ENCODE measurements at places on chromosomes 1 and 21.
A peak's percentile ranks its signal among the peaks of the same experiment; 100 is the strongest.

DNA sequence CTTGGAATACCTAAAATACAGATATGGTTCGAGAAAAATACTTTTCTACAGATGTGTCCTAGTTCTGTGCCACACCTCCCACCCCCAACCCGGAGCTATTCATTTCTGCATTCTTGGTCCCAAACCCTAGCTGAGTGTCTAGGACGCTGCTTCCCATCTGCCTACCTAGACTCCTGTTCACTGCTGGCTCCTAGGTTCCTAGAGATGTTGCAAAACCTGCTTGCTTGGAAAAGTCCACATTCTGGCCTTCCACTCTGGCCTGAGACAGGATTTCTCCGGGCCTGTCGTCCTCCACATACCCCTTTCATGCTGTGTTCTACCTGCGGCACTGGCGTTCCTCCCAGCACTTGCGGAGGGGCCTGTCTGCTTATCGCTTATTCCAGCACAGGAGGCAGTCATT, 165.8 kb upstream of the CTTNBP2NL start:
- no peak for DNase-seq

GRCh38 chr1:61752921-61753389, 10.7 kb downstream of the PATJ start:
- DNase-seq, result no peak

DNA sequence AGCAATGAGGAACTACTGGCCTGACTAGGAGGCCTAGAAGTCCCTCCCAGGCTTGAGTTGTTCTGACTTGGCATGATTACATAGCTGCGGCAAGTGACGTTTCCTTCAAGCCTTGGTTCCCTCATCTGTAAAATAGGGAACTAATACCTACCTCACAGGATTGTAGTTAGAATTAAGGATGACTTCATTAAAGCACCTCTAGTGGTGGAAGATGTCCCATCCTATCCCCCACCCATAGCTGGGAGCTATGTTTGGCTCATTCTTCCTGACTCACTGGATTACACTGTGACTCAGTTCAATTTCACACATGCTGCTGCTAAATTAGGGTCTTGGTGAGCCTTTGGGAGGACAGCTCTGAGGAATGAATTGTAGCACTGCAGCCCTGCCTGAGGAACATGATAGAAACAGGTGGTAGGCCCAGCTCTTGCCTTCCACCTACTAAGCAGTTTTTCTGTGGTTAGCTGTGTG, 6.0 kb upstream of the SHISA4 start:
- no peak for DNase-seq

- DNase-seq, result peak; percentile 71
Measured at GRCh38 chr1:16187748-16188401, 24.6 kb downstream of the ARHGEF19 start.

DNA sequence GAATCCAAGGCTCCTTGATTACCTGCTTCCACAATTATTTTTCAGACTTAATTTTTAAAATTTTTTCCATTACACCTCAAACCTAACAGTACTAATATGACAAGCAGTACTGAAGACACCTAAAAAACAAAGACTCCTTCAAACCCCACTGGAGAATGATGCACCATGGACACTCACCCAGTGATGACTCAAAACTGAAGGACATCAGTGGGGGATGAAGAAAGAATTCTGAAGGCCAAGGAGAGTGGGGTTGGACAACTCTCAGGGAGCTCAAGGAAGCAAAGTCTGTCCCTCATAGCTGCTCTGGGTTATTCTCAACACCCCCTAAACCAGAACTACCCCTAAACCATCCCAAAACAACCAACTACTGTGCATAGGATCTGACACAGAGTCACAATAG, 2.4 kb upstream of the ARHGAP29 start:
- no peak for DNase-seq

DNA sequence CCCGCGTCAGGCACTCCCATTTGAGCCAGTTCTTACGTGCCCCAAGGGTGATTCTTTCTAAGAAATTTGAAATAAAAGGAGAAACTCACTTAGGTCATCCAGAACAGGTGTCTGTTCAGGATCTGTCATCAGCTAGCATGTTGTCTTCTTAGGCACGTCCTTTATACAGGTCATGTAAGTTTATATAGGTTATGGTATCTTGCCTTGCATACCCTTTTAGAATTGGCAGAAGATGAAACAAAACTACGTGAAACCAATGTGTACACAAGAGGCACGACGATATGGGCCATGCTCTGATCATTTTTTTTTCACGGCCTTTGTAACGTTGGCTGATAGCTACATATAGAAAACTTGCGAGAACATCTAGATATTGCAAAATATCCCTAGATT, 579 bp upstream of the GTF2B start:
- no peak for DNase-seq

DNA sequence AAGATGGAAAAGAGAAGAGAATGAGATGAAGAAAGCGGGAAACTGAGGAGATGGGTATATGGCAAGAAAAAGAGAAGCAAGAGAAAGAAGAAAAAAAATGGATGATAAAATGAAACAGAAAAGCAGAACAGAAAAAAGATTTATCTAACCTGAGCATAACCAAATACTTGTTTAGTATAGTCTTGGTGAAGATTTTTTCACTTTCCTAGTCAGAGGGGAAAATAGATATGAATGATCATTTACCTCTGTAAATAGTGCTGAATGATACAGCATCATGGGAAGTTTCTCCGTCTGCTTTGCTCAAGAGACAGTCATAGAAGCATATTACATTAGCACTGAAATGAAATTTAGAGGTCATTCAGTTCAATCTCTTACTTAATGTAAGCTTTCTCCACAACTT, 36.1 kb upstream of the PLPPR4 start:
- no peak for DNase-seq

GRCh38 chr1:20878799-20879198, 91.7 kb upstream of the HP1BP3 start:
- no peak for DNase-seq

- DNase-seq, result no peak
Measured at GRCh38 chr1:209743145-209743482, 12.7 kb upstream of the TRAF3IP3 start.

DNA sequence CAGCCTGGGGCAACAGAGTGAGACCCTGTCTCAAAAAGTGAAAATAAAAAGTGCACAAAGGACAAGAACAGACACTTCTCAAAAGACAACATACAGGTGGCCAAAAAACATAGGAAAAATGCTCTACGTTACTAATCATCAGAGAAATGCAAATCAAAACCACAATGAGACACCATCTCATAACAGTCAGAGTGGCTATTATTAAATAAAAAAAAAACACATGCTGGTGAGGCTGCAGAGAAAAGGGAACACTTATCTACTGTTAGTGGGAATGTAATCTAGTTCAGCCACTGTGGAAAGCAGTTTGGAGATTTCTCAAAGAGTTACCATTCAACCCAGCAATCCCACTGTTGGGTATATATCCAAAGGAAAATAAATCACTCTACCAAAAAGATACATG, 173.2 kb downstream of the SMYD3 start:
- DNase-seq, result no peak

- no peak for DNase-seq
Measured at GRCh38 chr1:16324456-16324890, 27.8 kb downstream of the FBXO42 start.

- no peak for DNase-seq
Measured at GRCh38 chr1:175539986-175540385, 203.4 kb downstream of the TNR start.

- peak; percentile 62 for DNase-seq
Measured at GRCh38 chr1:167052389-167052788, 37.8 kb downstream of the GPA33 start.

DNA sequence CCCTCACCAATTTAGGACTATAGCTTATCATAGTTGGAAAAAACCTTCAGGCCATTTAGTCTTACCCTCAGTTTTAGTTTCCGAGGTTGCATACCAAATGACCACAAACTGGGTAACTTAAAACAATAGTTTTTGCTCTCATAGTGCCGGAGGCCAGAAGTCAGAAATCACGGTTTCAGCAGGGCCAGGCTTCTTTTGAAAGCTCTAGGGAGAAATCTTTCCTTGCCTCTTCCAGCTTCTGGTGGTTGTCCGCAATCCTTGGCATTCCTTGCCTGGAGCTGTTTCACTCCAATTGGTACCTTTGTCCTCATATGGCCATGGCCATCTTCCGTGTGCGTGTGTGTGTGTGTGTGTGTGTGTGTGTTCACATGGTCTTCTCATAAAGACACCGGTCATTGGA, 12.4 kb upstream of the PLXNA2 start:
- DNase-seq, result no peak

DNA sequence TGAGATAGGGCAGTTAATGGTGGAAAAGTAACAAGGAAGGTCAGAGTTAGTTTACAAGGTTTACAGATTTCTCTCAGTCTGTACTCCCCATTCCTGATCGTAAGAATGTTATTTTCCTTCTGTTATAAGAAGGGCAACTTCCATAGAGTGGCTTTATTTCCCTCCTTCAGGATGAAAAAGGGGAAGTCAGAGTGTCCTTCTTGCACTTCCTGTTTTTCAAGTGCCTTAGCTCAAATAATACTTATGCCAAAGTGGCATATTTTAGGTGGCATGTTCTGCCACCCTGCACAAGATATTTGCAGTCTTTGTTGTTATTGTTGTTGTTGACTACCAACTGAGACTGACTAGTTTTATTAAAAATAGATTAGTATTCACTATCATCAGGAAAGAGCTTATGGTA, 730.7 kb upstream of the ADGRL4 start:
- DNase-seq, result no peak

GRCh38 chr1:204042516-204042915, 30.4 kb upstream of the SOX13 start:
- DNase-seq, result no peak

GRCh38 chr1:150141452-150141851, 8.3 kb upstream of the PLEKHO1 start:
- no peak for DNase-seq

GRCh38 chr1:226972931-226973330, 32.8 kb downstream of the COQ8A start:
- DNase-seq, result no peak

DNA sequence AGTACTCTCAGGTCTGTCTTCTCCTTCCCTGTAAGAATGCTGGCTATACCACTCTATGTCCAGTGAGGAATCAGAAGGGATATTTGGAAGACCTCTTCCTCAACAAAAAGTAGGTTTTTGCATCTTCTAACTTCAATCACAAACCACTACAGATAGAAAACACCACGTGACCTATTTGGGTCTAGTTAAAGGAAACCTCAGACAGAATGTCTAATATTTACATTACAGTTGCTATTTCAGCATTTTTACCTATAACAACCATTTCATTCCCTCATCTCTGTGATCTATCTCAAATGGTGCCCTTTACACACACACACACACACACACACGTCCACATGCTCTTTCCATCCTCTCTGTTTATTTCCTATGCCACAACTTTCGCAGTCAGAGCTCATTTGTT, 7.9 kb upstream of the ADORA3 start:
- no peak for DNase-seq

GRCh38 chr1:52633291-52633754, 355 bp downstream of the SHISAL2A start:
- no peak for DNase-seq

- peak; percentile 69 for DNase-seq
Measured at GRCh38 chr1:40315795-40316594, 1.1 kb downstream of the COL9A2 start.

DNA sequence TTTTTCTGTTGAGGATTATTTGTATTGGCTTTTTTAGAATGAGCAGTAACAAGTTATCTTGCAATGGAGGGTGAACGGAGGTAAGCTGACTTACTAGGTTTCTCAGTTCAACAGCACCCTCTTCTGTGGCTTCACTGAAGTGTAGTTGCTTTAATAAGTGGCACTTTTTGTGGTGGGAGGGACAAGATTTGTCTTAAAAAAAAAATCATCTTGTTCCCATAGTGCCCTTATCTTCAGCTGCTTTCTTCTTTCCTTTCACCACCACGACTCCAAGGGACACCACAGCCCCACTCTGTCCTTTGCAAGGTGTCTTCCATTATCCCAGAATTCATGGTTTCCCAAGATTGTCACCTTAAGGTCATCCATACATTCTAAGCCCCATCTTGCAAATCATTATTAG, 92.9 kb downstream of the PIGK start:
- DNase-seq, result peak; percentile 79

DNA sequence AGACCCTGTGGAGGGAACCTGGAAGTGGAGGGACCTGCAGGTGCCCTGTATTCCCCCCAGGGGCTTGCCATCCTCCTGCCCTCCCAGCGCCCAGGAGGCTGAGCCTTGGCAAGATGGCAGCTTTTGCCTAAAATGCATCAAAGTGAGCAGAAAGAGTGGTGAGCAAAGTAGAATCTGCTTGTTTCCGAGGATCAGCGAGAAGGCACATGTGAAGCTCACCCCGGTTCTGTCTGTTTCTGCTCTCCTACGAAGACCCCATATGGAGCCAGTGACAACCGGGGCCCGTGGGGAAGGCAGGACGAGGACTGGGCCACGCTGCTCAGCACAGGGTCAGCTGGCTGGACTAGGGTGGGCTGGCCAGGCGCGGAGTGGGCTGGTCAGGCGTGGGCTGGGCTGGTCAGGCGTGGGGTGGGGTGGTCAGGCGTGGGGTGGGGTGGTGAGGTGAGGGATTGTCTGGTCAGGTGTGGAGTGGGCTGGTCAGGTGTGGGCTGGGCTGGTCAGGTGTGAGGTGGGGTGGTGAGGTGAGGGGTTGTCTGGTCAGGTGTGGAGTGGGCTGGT, 5.2 kb upstream of the FNDC10 start:
- no peak for DNase-seq

- no peak for DNase-seq
Measured at GRCh38 chr1:66357021-66357420, 176.9 kb upstream of the SGIP1 start.

DNA sequence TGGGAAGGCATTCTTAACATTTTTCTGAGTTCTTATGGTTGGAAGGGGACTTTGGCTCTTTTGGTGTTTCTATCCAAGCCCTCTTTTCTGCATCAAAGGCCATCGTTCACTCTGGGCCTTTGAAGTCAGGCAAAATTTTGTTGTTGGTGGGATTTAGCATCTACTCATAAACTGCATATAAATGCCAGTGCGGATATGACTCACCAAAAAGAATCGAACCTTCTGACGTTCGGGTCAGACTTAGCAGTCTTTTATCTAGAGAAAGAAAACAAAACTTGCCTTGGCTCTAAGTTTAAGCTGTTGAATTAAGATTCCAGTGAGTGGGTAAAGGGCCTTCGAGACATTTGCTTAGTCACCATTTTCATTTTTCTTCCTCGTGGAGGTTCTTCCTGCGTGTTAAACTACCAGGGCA, 51.4 kb downstream of the EVA1C start:
- no peak for DNase-seq

GRCh38 chr1:109760581-109761226, 3.0 kb downstream of the EPS8L3 start:
- DNase-seq, result no peak

GRCh38 chr1:177444997-177445746, 274.4 kb downstream of the BRINP2 start:
- peak; percentile 58 for DNase-seq
